ENCODE measurements at places on chromosomes 3 and 15.

DNA sequence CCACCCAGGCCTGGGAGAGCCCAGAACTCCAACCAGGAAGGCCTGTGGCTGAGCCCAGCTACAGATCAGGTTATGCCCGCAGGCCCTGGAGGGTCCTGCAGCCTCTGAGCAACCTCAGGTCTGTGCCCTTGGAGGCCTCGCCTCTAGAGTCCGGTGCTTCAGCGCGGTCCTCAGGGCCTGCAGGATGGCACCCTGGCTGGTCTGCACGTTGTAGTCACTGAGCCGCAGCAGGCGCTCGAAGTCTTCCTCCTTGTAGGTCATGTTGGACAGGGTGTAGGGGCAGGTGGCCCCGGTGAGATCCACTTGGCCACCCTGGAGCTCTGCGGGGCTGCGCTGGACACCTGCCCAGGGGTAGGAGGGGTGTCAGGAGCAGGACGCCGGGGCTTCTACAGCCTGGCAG, 25.8 kb downstream of the PLA2G4D start:
- DNase-seq: no peak

GRCh38 chr15:99703603-99704443, 29.4 kb downstream of the LYSMD4 start:
- no peak for DNase-seq

- no peak for DNase-seq
Observed at GRCh38 chr3:195319060-195319459, 48.1 kb upstream of the XXYLT1 start.

DNA sequence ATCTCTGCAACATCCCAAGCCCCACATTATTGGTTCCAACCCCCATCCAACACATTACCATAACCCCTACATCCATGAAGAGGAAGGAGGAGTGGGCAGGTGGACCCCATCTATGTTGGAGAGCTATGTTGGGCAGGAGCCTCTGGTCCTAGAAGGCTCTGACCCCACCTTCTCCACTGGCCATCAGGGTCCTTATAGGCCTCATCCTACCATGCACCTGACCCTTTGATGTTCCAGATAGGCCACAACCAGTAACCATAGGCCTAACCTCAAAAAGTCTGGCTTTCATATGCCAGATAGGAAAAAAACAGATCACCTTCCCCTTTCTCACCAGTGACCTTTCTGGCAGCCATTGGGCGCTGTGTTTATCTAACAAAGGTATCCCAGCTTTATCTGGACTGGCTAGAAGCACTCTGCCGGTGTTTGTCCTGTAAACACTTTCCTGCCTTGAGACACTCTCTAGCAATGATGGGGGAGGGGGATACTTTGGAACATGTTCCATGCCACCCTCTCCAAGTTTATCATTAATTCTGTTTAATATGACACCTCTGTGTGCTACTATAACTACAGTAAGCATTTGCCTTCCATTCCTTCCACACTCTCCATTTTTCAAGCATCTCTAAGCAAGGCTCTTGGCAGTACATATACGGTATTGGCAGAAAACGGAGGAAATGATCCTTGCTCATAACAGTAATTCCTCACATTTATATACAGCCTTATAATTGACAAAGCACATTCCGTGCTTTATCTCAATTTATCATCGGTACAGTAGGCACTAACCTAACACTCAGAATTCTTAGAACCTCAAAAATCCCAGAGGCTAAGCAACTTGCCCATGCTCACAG, 377.1 kb downstream of the VPS13C start:
- no peak for DNase-seq

DNA sequence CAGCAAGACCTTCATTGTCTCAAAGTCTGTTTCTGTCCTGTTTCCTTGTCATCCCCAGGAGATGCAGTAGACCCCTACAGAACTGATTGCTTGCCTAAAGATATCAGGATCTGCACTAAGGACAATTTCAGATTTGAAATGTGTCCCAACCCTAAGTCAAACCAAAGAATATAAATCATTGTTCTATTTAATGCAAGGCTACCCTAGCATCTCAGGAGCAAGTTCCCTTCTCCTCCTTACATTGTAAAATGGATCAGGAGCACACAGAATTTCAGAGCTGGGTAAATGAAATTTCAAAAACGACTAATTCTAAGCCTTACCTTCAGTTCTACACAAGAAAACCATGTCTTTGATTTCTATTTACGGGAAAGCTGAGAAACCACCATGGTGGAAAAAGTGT, 360.9 kb upstream of the KCNH8 start:
- no peak for DNase-seq

DNA sequence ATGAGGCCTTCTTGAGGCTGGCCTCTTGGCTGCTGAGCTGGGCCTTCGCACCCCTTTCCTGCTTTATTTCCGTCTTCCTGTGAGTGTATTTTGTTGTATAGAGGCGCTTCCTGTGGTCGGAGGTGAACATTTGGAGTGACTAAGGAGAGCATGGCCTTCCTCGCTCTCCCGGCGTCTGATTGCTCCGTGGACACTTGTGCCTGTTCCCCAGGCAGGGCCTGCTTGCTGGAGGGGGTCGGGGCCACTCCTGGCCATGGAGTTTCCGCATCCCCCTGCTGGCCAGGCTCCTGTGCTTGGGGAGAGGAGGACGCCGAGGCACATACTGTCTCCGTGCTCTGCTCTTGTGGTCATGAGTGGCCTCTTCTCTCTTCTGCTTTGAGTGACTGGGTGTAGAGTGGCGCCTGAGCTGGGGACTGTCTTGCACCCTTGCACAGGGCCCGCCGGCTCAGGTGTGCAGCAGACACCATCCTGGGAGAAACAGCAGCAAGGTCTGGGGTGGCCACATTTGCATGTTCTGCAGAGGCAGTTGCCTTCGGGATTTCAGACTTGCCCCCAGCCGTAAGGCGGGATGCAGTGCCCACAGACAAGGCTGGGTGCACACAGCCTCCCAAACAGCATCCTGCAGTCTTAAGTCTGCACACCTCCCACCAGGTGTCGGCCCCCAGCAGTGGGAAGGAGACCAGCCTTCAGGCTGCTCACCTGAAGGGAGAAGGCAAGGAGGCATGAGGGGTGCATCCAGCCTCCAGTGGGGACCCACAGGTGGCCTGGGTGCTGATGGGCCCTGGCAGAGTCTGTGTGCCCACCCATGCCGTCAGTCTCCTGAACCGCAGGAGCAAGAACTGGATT, 16.4 kb downstream of the KLF13 start:
- peak; percentile 43 for DNase-seq

DNA sequence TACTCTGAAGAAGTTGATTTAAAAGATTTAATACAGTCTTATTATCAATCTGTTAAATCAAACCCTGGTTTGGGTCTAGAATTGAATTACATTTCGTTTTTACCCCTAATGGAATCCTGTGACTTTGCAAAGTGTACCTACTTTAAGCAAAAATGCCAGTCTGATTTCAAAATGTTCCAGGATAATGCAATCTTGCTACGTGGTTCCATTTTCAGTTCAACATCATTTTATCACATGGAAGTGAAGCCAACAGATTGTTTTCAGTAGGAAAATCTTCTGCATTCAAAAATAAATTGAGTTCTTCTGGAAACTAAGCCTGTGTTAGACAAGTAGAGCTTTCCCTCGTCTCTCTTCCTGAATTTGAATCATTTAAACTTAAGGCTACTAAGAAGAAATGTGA, 356.4 kb downstream of the CHST2 start:
- DNase-seq: no peak

GRCh38 chr3:180693656-180694055, 14.4 kb upstream of the CCDC39 start:
- DNase-seq: no peak

DNA sequence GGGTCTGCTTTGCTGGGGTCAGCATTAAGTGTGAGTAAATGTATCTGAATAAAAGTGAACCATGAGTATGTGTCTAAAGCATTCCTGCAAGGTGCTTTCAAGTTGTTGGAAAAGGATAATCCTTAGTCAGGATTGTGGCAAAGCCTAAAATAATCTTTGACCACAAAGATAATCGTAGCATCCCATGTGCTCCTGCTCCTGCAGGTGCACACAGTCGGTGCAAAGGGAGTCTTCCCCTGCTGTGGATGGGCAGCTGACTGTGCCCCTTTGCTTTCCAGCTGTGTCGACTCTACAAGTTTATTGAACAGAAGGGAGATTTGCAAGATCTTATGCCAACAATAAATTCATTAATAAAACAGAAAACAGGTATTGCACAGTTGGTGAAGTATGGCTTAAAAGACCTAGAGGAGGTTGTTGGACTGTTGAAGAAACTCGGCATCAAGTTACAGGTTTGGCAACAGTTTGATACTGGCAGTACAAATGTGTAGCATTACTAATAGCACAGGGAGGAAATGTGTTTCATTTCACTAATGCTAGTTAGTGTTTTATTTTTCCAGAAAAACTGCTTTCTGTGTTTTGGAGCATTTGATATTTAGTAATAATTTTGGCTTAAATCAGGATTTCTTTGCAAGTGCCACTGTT, 22.6 kb downstream of the SRP14 start:
- no peak for DNase-seq

GRCh38 chr15:57057134-57057930, 138.9 kb downstream of the TCF12 start:
- no peak for DNase-seq

DNA sequence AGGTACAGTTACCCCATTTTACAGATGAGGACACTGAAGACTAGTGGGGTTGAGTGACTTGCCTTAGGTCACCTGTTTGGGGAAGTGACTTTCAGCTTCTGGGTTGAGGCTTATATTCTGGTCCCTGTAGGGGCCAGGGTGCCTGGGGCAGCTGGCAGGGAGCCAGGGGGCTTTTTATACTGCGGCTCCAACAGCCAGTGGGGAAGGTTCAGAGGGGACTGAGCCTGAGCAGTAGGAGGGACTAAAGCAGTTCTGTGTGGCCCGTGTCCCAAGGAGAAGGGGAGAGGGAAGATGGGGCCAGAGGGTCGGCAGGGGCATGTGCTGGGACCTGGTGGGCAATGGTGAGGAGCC, 37.7 kb downstream of the SLC6A6 start:
- no peak for DNase-seq

DNA sequence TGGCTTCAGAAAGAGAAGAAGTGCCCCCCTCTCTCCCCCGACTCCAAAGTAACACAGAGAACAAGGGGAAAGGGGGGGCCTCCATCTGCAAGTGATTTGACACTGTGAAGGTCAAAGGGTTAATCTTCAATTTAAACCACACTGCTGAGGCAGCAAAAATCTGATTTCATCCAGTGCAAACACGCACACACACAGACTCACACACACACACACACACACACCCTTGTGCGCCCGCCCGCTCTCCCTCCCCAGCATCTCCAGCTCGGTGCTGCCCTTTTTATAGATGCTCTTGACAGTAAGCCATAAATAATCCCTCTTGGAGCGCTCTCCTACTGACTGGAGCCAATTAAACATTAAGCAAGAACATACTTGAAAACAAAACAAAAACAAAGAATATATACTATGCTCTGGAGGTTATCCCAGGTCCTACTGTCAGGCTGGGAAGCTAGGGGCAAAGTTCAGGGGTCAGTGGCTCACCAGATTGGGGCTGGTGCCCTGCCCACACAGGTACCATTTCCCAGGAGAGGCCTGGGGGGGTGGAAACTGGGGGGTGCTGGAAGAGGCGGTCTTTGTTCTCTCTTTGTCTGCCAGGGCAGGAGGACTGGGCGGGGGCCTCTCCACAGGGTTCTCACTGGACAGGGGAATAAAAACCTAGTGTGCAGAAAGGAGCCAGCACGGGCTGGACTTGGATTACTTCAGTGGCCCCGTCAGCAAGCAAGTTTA, 16.3 kb downstream of the BMF start:
- DNase-seq: no peak

- no peak for DNase-seq
Observed at GRCh38 chr3:31197941-31198340, 303.5 kb upstream of the GADL1 start.

DNA sequence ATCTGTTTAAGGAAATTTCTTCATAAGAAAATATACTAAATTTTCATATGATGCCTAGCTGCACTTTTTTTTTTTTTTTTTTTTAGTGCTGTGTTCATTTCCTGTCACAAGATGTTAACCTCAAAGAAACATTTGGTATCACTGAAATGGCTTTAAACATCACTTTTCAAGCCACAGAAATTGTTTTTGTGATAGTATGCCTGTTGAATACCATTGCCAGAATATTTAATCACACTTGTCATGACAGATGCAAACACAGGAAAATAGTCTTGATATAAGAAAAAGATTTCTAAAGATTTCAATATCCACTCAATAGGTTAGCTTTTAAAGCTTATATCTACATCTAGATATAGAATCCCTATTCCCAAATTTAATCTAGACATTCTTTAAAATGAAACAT, 608.5 kb upstream of the AGTR1 start:
- no peak for DNase-seq

DNA sequence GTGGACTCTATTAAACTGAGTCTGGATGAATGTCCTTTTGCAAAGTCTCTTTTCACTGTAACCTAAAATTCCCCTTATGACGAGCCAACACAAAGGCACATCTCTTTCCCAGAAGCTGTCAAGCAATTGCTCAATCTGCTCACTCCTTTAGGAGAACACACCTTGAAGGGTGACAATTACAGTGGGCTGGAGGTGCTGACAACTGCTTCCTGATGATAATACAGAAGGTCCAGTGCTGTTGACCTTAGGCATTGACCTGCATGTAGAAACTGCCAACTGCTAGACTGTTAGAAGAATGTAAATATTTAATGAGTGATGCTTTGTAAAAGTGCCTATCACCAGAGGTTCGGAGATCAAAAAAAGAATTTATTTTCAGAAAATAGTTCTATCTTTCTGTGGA, 757.7 kb downstream of the GRM7 start:
- DNase-seq: no peak

- peak; percentile 36 for DNase-seq
Observed at GRCh38 chr3:161096771-161097367, 8.3 kb downstream of the B3GALNT1 start.

DNA sequence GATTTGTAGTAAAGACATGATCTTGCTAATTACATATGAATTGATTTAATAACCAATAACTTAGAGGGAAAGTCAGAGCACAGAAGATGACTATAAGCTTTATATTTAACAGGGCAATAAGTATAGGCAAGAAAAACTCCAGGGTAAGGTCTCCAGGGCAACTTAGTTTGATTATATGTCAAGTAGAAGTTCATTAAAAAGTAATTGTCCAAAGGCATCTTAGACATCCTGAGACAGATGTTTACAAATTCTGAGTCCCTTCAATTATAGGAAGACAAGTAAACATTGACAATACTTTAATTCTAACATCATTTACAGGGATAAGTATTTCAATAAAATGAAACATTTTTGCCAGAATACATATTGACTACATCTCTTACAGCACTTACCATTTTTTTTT, 416.0 kb downstream of the RAP2B start:
- no peak for DNase-seq

- DNase-seq: no peak
Observed at GRCh38 chr15:73681063-73681462, 3.1 kb upstream of the CD276 start.

GRCh38 chr3:157170861-157171260, 10.9 kb upstream of the CCNL1 start:
- no peak for DNase-seq

All from WTC11 (cell line).